Sigmoid colon (tissue), 7 donors: ENCODE measurements at places on chromosomes 7 and 10. TPM values are rescaled to one million over a fixed set of nuclear protein-coding genes. Genes with fewer than 3 reads are reported as not detected.

- H3K36me3 ChIP-seq: no peaks in the 10 kb centered on the region
- no peak overlapping the region for H3K4me3 ChIP-seq
- H3K4me1 ChIP-seq: no peaks in the 10 kb centered on the region
- H3K27ac ChIP-seq: no peak overlapping the region
- no peaks in the 10 kb centered on the region for H3K27me3 ChIP-seq
These were observed 20.3 kb downstream of the CHAT start for GRCh38 chr10:49634069-49634660.

DNA sequence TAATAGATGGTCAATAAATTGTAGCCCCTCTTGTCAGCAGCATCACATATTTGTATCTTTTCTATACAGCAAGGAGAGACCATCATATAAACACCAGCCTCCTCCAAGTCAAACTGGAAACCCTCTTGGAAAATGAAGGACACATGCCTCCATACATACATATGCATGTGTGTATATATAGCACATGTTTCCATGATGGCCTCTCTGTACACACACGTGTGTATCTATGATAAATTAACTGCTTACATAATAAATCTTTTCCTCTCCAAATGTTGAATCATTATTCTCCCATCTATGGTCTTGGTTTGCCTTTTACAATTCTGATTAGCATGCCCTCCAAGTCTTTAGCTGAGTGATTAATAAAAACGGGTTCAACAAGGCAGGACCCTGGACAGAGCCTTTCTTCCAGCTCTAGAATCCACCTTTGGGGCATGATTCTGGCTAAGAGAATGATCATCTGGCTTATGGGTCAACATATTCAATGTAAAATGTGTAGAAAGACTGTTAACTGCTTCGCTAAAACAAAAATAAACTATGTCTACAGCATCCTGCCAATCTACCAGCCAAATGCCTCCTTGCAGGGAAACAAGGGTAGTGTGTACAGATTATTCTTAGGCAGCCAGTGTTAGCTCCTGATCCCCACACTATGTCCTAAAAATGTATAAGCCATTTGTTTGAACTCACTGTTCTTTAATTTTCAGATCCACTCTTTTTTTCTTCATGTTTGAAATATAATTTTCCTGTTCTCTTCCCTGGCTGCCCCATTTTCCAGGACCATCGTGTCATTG is 70.0 kb downstream of the CRTAC1 start:
- no peaks in the 10 kb centered on the region for H3K36me3 ChIP-seq
- no peak for DNase-seq
- no peak overlapping the region for H3K4me3 ChIP-seq
- H3K4me1 ChIP-seq: no peaks in the 10 kb centered on the region
- H3K27ac ChIP-seq: no peak overlapping the region

IGFBP3 gene
- 54.0 TPM for total RNA-seq

DNA sequence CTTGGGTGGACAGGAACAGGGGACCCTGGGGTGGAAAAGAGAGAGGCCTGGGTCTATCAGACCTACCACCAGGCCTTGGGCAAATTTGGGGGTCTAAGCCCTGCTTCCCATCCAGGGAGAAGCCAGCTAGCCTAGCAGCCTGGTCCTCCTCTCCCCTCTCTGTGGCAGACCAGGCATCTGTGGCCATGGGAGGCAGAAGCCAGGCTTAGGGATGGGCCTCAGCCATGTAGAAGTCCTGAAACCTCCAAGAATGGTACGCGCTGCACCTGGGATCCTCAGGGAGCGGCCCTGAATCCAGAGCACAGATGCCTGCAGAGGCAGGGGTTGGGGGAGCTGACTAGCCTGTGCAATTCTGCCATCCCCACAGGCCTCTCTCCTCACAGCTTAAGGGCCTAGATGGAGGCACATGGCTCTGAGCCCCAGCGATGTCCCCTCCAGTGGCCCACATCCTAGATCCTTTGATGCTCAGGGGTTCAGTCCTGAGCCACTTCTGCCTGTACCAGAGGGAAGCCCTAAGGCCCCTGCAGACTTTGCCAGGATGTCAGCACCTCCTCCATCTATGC is 21.2 kb downstream of the GRID1 start:
- no peaks in the 10 kb centered on the region for H3K4me1 ChIP-seq
- DNase-seq: peak; percentile 53
- H3K27me3 ChIP-seq: no peaks in the 10 kb centered on the region
- H3K4me3 ChIP-seq: no peak overlapping the region
- no peaks in the 10 kb centered on the region for H3K36me3 ChIP-seq

GRCh38 chr10:113680190-113681111 is 739 bp downstream of the CASP7 start:
- H3K36me3 ChIP-seq: no peaks in the 10 kb centered on the region
- H3K27ac ChIP-seq: peak overlapping the region; percentile 96
- H3K27me3 ChIP-seq: no peaks in the 10 kb centered on the region
- peaks cover 16% of the 10 kb centered on the region for H3K4me1 ChIP-seq
- H3K4me3 ChIP-seq: peak overlapping the region; percentile 99

- H3K27me3 ChIP-seq: no peaks in the 10 kb centered on the region
- H3K4me1 ChIP-seq: no peaks in the 10 kb centered on the region
- H3K4me3 ChIP-seq: no peak overlapping the region
- H3K36me3 ChIP-seq: peaks cover 66% of the 10 kb centered on the region
- DNase-seq: no peak
These were observed 146.0 kb downstream of the MYOF start for GRCh38 chr10:93336110-93336509.

DNA sequence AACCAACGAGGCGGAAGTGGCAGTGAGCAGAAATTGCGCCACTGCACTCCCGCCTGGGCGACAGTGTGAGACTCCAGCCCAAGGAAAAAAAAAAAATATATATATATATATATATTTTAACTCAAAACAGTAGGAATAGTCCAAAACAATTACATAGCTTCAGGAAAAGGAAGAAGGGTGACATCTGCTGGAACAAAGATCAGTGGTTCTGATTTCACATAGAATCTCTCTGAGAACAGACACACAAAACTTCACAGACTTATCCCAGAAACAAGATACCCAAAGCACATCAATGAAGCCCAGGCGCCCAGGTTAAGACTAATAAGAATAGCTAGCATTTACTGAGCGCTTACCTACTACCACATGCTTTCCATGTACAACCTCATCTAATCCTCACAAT is 45.0 kb downstream of the DNMBP start:
- H3K36me3 ChIP-seq: peaks cover 6% of the 10 kb centered on the region
- H3K4me3 ChIP-seq: no peak overlapping the region
- no peaks in the 10 kb centered on the region for H3K27me3 ChIP-seq
- H3K4me1 ChIP-seq: no peaks in the 10 kb centered on the region

GRCh38 chr7:103877565-103877964 is 111.9 kb downstream of the RELN start:
- H3K4me1 ChIP-seq: no peaks in the 10 kb centered on the region
- no peak for DNase-seq
- no peaks in the 10 kb centered on the region for H3K36me3 ChIP-seq
- H3K27ac ChIP-seq: no peak overlapping the region
- H3K4me3 ChIP-seq: no peak overlapping the region

CYP3A7 gene
- not detected for total RNA-seq

- no peak for DNase-seq
- H3K4me1 ChIP-seq: peaks cover 54% of the 10 kb centered on the region
- H3K27ac ChIP-seq: peak overlapping the region; percentile 87
- H3K36me3 ChIP-seq: no peaks in the 10 kb centered on the region
- H3K27me3 ChIP-seq: no peaks in the 10 kb centered on the region
- H3K4me3 ChIP-seq: no peak overlapping the region
These were observed 43.7 kb downstream of the KCNMA1 start for GRCh38 chr10:77593771-77594470.

GRCh38 chr10:110137142-110137545 is 70.3 kb upstream of the MXI1 start:
- H3K4me3 ChIP-seq: no peak overlapping the region
- H3K36me3 ChIP-seq: no peaks in the 10 kb centered on the region
- no peaks in the 10 kb centered on the region for H3K27me3 ChIP-seq
- H3K27ac ChIP-seq: peak overlapping the region; percentile 63
- no peak for DNase-seq

GRCh38 chr7:27151931-27152815 is at the start of gene HOXA3:
TSS of gene HOXA3 (minus strand) at chr7:27152583. CDS start at chr7:27110640, 41,943 bp downstream.
- peak within 1 kb of the TSS; percentile 95 for H3K27ac ChIP-seq
- H3K27me3 ChIP-seq: no peaks in the 10 kb centered on the region
- H3K4me1 ChIP-seq: no peaks in the 10 kb centered on the region
- H3K4me3 ChIP-seq: peak within 1 kb of the TSS; percentile 69

FAM25C gene
- total RNA-seq: not detected

DNA sequence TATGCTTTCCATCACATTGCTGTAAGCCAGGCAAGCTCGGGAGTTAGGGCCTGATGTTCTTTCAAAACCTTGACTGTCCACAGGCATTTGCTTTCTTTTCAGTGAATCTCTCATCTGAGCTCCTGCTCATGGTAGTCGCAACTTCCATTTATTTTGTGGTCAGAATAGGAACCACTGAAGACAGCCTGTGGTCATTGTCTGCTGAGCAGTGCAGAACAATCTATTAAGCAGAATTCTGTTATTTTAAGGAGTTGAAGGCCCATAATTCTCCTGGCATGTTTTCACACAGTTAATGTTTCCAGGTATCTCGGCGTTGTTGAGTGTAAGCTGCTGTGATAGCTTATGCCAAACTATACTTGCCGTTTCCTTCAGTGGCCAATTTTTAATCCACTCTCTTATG is 491.1 kb upstream of the AKR1E2 start:
- H3K4me1 ChIP-seq: peaks cover 4% of the 10 kb centered on the region
- H3K27me3 ChIP-seq: no peaks in the 10 kb centered on the region
- H3K4me3 ChIP-seq: no peak overlapping the region
- H3K36me3 ChIP-seq: no peaks in the 10 kb centered on the region

PTF1A gene
- total RNA-seq: not detected

FAM25A gene
- total RNA-seq: not detected

- H3K4me3 ChIP-seq: no peak overlapping the region
- H3K27ac ChIP-seq: no peak overlapping the region
- no peak for DNase-seq
- H3K4me1 ChIP-seq: peaks cover 18% of the 10 kb centered on the region
- H3K27me3 ChIP-seq: no peaks in the 10 kb centered on the region
These were observed 131.7 kb downstream of the SLC16A9 start for GRCh38 chr10:59577984-59578383.

HGF gene
- 5.6 TPM for total RNA-seq

GRCh38 chr7:108313086-108313485 is 143.2 kb downstream of the NRCAM start:
- H3K4me1 ChIP-seq: no peaks in the 10 kb centered on the region
- no peak for DNase-seq
- no peak overlapping the region for H3K27ac ChIP-seq
- no peaks in the 10 kb centered on the region for H3K27me3 ChIP-seq
- H3K4me3 ChIP-seq: no peak overlapping the region

SIRT1 gene
- total RNA-seq: 38.2 TPM

CTTNBP2 gene
- total RNA-seq: 11.1 TPM
